ENCODE measurements at places on chromosomes 6 and 20. TPM values are rescaled to one million over a fixed set of nuclear protein-coding genes. Genes with fewer than 3 reads are reported as not detected.

Gene SNAP25
- 5.9 TPM for total RNA-seq

Gene CCDC170
- total RNA-seq = under 0.01 TPM

Gene PRSS16
- not detected for total RNA-seq

Gene MRAP2
- not detected for total RNA-seq

Gene ADTRP
- 2.8 TPM for total RNA-seq

Gene KIAA0408
- total RNA-seq = 1.1 TPM

Gene MLN
- not detected for total RNA-seq

Gene EPPIN
- not detected for total RNA-seq

Gene SLC32A1
- not detected for total RNA-seq

Gene LY6G6D
- total RNA-seq = not detected

Gene CLDN20
- total RNA-seq = not detected

Gene ZNF343
- 13.9 TPM for total RNA-seq

Gene BPIFB4
- not detected for total RNA-seq

Gene SEC23B
- 74.4 TPM for total RNA-seq

Gene ARFGEF3
- total RNA-seq = 0.22 TPM

Gene DNAH8
- 1.5 TPM for total RNA-seq

Gene ZC2HC1B
- total RNA-seq = not detected

Gene ZNFX1
- 37.4 TPM for total RNA-seq

Gene EYS
- total RNA-seq = under 0.01 TPM

Gene ARHGAP40
- total RNA-seq = 0.43 TPM

Gene NPEPL1
- total RNA-seq = 33.2 TPM

Gene FIG4
- 13.1 TPM for total RNA-seq
